Activated T-cell treated with anti-CD3 and anti-CD28 coated beads, Interleukin-2, amount 50 U/mL, for 24 hours (primary cell): ENCODE measurements at places on chromosomes 2 and 18.

- no peaks in the 10 kb centered on the region for H3K36me3 ChIP-seq
- no peak for DNase-seq
- no peaks in the 10 kb centered on the region for H3K4me1 ChIP-seq
- peaks cover 42% of the 10 kb centered on the region for H3K27me3 ChIP-seq
- H3K27ac ChIP-seq: no peak overlapping the region
Observed at GRCh38 chr2:178211943-178212342, 17.6 kb downstream of the OSBPL6 start.

DNA sequence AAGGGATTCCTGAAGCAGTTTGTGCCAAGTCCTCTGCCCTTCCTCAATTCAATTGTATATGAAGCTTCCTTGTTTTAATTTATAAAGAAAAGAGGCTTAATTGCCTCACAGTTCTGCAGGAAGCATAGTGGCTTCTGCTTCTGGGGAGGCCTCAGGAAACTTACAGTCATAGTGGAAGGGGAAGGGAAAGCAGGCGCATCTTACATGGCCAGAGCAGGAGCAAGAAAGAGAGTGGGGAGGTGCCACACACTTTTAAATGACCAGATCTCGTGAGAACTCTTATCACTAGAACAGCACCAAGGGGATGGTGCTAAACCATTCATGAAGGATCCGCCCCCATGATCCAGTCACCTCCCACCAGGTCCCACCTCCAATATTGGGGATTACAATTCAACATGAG, 114.2 kb downstream of the SGPP2 start:
- no peak for DNase-seq
- peaks cover 13% of the 10 kb centered on the region for H3K27me3 ChIP-seq

GRCh38 chr2:8892111-8892510, 54.7 kb upstream of the KIDINS220 start:
- no peak overlapping the region for H3K4me3 ChIP-seq
- DNase-seq: no peak
- H3K36me3 ChIP-seq: no peaks in the 10 kb centered on the region
- H3K27me3 ChIP-seq: no peaks in the 10 kb centered on the region
- no peak overlapping the region for H3K27ac ChIP-seq
- H3K4me1 ChIP-seq: no peaks in the 10 kb centered on the region

- no peak overlapping the region for H3K4me3 ChIP-seq
- DNase-seq: no peak
- H3K4me1 ChIP-seq: peaks cover 8% of the 10 kb centered on the region
- H3K36me3 ChIP-seq: peaks cover 5% of the 10 kb centered on the region
- no peaks in the 10 kb centered on the region for H3K27me3 ChIP-seq
Observed at GRCh38 chr18:3218819-3219218, 949 bp downstream of the MYOM1 start.

DNA sequence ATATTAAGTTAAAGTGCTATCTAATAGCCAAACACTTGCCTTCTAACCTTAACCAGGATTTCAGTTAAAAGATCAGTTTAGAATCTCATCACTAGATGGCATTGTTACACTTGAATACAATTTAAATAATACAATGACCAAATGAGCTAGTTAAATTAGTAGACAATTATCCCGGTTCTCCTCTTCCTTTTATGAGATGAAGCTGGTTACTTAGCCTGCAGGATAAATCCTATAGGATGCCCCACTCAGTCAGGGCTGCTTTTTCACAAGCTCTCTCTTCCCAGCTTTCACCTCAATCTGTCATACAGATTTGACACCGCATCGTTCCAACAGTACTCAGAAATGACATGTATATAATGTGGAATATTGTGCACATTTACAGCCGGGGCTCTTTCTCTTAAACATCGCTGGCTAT, 678.8 kb downstream of the KCNJ3 start:
- H3K4me3 ChIP-seq: no peak overlapping the region
